ENCODE measurements at places on chromosomes 4 and X.
A peak's percentile ranks its signal among the peaks of the same experiment; 100 is the strongest.

GRCh38 chr4:166318810-166319525, 445.9 kb downstream of the TLL1 start:
- no peak for DNase-seq

DNA sequence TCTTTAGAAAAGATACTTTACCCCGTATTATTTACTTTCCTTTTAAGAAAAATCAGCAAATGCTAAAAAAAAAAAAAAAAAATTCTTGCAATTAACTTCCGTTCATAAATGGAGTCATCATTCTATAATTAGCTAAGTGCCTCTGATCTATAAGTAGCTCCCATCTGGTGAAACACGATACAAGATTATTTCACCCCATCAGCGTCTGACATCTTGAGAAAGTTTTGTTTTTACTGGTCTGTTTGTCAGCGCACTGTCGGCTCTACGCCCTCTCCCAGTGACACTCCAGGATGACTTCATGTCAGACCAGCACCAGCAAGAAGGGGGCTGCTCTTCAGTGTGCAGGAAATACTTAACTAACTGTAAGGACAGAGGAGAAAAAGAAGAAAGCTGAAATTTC, 108.3 kb downstream of the AFAP1 start:
- no peak for DNase-seq

DNA sequence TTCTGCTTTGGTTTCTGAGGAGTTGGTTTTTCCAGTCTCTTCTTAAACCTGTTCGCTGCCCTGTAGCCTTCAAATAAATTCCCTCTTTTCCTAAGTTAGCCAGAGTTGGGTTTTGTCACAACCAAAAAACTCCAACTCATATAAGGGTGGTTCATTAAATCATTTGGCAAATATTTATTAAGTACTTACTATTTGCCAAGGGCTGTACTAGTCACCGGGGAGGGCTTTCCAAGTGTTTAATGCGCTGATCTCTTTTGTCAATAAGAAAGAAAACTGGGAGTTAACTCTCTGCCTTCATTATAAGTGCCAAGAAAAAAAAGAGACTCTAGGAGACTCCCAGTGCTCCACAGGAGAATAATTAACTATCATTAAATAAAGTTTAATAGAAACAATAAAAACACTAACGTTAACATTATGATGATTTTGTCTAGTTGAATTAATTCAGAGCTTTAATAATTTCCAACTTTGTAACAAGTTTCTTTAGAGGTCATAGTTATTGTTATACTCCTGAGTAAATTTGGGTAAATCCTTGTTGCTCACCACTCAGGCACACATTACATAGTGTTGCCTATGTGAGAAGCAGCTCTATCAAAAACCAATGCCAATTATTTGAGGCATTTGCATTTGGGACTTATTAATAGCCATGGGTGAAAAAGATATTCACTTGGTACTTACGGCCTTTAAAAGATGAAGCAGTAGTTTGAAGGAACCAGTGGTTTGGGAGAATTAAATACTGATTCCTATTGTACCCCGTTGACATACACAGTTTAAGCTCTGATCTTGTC, 122.5 kb upstream of the TEX13D start:
- DNase-seq = no peak

- DNase-seq = no peak
These were observed 72.6 kb downstream of the INPP4B start for GRCh38 chr4:142773505-142773904.

DNA sequence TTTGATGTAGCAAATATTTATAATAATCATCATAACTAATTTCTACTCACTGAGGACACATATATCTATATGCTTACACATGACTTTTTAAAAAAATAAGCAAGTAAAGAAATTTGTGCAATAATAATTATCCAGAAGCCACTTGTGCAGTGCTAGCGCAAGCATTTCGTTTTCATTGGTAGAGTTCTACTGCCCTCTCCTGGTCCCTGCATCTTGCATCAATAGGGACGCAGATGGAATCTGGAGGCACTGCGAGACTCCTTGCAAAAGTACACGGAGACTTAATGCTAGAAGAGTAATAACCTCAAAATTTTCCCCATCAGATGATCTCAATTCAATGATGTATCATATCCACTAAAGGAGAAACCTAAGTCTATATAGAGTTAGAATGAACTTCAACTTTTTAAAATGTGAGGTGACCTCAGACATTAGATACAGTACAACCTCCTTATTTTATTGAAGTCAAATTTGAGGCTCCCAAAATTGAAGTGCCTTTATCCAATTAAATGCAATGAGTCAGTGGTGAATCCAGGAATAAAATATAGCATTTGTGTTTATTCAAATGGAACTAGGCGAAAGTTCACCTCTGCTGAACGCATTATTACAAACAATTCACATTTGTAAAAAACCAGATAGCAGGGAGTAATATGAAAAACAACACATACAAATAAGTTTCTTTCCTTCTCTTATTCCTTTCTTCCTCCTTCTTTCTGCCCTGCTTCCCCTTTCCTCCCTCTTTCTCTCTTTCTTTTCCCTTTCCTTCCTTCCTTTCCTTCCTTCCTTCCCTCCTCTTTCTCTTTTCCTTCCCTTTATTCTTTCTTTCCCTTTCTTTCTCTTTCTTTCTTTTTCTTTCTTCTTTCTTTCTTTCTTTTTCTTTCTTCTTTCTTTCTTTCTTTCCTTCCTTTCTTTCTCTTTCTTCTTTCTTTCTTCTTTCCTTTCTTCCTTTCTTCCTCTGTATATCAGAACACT, 450.0 kb downstream of the ANKRD50 start:
- peak; percentile 85 for DNase-seq

- no peak for DNase-seq
These were observed 85.9 kb upstream of the CLCN4 start for GRCh38 chrX:10070714-10071436.

GRCh38 chrX:153700376-153700945, 12.7 kb downstream of the SLC6A8 start:
- DNase-seq = no peak

GRCh38 chr4:6869944-6870343, 39.7 kb upstream of the TBC1D14 start:
- DNase-seq = no peak

DNA sequence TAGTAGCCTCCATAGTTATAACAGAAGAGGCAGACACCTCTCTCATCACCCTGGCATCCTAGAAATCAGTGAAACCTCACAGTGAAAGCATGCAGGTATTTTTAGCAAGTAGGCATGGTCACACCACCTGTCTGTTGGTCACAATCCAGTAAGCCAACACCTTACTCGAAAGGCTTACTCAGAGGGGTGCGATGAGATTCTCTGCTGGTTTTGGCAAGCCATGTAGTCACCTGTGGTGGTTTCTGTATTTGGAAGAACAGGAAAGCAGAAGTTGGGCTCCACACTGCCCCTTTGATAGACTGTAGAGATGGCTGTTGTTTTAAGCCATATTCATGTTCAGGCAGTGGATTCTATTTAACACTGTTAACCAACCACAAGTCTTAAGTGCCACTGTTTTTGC, 134.7 kb downstream of the DCLK2 start:
- no peak for DNase-seq

DNA sequence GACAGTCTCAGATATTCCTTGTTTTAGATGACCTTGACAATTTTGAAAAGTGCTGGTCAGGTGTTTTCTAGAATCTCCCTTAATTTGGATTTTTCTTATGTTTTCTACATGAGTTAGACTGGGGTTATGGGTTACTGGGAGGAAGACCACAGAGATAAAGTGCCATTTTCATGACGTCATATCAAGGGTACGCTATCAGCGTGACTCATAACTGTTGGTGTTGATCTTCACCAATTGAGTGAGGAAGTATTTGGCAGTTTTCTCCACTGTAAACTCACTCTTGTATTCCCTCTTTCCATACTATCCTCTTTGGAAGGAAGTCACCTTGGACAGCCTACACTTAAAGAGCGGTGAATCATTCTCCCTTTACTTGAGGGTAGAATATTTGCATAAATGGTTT, 56.9 kb downstream of the MAGEC1 start:
- no peak for DNase-seq

GRCh38 chr4:47218631-47219030, 187.3 kb downstream of the GABRB1 start:
- no peak for DNase-seq

DNA sequence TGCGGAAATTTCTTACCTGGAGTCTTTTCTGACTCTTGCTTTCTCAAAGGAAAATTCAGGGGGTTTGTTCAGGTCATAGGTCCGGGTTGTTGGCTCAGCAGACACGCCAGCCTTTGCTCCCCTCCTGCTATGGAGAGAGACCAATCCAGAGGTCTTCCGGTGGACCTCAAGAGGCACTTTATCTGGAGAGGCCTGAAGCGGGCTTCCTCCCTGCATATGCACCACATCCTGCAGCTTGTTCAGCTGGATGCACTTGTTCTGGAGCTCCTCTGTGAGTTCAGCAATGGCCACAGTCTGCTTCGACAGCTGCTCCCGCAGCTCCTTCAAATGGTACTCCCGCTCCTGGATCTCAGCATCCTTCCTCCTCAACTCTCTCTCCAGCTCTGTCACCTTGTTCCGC, 10.5 kb downstream of the PRKG2 start:
- DNase-seq = no peak

Measured in hepatocyte (in vitro differentiated cells).